ENCODE measurements at places on chromosomes 3 and 15.
A peak's percentile ranks its signal among the peaks of the same experiment; 100 is the strongest.

GRCh38 chr3:189099505-189100290, 72.1 kb upstream of the TPRG1 start:
- no peak for DNase-seq

DNA sequence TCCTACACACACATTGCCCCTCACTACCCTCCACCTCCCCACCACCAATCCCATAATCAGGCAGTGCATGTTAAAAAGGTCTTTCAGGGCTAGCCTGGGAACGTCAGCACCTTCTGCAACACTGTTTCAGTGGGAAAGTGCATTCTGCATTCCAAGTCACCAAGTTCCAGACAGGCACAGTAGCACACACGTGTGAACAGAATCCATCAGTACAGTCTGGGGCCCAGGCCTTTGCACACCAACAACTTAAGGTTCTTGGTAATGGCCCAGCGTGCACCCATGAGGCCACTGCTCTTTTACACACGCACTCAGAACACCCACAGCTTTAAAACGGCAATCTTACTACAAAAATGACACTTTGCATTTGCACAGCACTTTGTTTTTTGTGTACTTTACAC, 1.2 kb downstream of the ANXA2 start:
- peak; percentile 42 for DNase-seq

DNA sequence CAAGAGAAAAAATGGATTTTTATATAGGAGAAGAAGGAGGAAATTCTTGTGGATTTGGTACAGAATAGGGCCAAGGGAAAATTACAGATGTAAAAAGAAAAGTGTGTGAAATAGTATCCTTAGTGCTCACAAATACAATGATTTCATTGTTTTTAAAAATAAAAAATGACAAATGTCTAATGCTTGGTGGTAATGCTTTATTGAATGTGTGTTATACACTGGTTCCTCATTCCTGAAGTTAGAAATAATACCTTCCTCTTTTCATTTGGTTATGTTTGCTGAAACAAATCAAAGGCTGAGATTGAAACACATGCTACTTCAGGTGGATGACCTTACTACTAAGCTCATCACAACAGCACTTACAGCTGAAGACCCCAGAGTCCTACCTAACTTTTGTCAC, 37.7 kb upstream of the CCR2 start:
- DNase-seq = no peak

DNA sequence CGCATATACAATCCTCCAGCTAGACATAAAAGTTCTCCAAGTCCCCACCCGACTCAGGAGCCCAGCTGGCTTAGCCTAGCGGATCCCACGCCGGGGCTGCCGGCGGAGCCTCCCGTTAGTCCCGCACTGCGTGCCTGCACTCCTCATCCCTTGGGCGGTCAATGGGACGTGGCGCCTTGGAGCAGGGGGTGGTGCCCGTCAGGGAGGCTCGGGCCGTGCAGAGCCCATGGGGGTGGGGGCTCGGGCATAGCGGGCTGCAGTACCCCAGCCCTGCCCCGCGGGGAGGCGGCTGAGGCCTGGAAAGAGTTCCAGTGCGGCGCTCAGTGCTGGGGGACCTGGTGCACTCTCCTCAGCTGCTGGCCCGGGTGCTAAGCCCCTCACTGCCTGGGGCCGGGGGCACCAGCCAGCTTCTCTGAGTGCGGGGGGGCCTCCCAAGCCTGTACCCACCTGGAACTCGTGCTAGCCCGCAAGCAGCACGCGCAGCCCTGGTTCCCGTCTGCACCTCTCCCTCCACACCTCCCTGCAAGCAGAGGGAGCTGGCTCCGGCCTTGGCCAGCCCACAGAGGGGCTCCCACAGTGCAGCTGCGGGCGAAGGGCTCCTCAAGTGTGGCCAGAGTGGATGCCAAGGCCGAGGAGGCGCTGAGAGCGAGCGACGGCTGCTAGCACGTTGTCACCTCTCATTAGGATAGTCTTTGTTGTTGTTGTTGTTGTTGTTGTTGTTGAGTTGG, 12.2 kb upstream of the CCDC50 start:
- DNase-seq = no peak

GRCh38 chr3:117165176-117165575, 455.6 kb downstream of the TUSC7 start:
- DNase-seq = no peak

DNA sequence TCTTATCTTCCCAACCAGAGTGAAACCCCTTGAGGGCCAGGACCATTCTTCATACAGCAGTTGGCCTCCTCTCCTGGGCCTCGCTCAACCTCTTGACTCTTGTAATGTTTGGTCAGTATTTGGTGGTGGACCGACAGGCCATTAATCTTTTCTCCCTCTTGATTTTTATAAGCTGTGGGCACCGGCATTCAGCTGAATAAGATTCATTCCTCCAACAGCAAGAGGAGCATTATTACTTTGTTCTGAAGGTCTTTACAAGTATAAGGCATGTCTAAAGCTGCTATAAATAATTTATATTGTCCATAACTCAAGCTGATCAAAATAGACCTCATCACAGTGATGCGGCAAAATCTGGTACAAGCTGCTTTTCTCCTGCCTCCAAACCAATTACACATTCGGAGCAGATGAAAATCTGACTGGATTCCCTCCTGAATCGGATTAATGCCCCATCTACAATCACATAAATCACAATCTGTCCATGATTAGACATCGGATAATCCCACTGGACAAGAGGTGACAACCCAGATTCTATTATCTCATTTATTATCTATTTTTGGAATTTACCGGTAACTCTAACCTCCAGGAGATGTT, 8.4 kb upstream of the ISL2 start:
- DNase-seq = no peak

Data from adipocyte (in vitro differentiated cells).